Stimulated activated CD8-positive, alpha-beta memory T cell treated with anti-CD3 and anti-CD28 coated beads, Interleukin-4, amount 100 ng/mL, for 4 hours (primary cell): ENCODE measurements at places on chromosomes 11 and 22.
A peak's percentile ranks its signal among the peaks of the same experiment; 100 is the strongest.

DNA sequence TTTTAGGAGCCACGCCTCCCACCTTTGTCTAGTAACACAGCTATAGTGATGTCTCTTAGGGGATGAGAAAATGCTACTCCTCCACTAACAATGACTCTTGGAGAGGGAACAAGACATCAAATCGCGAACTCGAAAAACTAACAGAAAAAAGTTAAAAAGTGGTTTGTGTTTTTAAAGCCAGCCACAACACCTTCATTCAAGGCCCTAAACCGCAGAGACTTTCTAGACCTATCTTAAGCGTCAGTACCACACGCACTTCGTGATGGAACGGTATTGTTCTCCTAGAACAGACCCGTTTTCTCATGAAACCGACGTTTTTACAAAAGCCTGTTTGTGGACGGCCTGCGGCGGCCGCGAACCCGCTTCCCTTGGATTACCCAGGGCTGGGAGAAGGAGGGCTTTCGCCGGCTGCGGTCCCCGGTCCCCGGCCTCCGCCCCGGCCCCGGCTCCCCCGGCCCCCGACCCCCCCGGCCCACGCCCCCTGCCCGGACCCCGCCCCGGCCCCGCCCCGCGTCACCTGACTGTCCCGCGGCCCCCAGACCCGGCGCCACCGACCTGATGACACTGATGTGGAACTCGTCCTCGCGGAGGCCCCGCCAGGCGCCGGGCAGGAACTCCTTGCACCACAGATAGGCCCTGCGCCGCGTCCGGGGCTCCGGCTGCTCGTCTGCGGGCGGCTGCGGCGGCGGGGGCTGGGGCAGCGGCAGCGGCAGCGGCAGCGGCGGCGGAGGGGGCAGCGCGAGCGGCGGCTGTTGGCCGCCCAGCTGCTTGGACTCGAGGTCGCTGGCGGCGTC is 718 bp downstream of the CHKA start:
- DNase-seq: peak; percentile 2

DNA sequence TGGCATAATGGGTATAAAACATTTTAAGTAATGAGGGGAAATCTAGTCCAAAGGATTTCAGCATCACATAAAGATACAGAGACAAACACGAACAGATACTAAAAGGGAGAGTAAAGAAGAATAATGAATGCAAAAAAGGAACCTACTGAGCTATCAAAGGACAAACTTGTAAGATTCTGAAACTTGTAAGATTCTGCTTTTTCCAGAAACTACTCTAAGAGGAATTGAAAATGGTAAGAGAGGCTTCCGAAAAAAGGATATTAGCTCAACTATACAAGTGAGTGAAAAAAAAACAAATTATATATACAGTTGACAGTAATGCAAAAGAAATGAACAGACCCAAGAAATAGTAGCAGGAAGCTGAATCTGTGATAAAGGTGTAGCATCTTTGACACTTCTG is 37.7 kb downstream of the POLD3 start:
- no peak for DNase-seq

GRCh38 chr11:11620173-11620920 is 1.5 kb downstream of the GALNT18 start:
- no peak for DNase-seq

DNA sequence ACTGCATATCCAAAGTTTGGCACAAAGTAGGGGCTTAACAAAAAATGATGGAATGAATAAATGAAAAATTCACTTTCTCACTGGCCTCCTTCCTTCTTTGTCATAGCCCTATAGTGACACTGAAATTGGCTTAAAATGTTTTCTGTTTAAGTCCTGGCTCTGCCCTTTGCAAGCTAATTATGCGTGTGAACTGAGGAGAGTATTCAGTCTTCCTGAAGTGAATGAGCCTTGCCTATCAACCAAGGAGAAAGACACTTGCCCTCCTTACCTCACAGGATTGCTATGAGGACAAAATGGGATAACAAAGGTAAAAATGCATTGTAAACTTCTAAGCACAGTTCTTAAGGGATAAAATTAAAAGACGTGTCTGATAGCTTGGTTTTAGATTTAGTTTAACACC is 729.8 kb upstream of the ANO3 start:
- DNase-seq: no peak

DNA sequence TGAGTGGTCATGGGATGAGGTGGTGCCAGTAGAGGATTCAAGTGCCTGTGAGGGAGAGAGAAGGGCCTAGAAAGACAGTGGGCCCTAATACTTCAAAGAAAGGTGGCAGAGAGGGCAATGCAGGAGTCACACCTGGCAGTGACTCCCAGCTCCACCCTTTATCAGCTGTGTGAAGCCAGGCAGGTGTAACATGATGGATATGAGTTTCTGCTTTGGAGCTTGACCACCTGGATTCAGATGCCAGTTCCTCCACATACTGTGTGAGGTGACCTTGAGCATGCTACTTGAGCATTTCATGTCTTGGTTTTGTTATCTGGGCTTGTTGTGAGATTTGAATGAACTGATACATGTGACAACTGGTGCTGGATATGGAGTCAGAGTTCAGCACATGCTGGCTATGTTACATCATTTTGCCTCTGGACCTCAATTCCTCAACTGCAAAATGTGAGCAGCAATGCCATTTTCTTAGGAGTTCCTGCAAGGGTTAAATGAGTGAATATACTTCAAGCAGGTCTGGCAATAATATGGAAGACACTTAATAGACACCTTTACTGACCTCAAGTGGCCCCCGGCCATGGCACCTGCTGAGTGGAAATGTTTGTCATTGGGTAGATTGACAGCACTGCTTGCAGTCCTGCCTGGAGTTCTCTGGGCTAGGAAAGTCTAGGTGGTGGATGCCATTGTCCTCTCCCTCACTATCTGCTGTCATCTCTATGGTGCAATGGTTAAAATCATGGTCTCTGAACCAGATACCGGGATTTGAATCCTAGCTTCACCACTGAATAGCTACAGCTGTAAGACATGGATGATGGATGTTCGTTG is 83.3 kb downstream of the MICAL2 start:
- DNase-seq: no peak

- DNase-seq: no peak
Observed at GRCh38 chr22:33300165-33300564, 242.0 kb upstream of the SYN3 start.
